ENCODE measurements at places on chromosomes 5 and 9.

- peak; percentile 92 for DNase-seq
These were observed 207.2 kb upstream of the DAPK1 start for GRCh38 chr9:87290241-87291052.

DNA sequence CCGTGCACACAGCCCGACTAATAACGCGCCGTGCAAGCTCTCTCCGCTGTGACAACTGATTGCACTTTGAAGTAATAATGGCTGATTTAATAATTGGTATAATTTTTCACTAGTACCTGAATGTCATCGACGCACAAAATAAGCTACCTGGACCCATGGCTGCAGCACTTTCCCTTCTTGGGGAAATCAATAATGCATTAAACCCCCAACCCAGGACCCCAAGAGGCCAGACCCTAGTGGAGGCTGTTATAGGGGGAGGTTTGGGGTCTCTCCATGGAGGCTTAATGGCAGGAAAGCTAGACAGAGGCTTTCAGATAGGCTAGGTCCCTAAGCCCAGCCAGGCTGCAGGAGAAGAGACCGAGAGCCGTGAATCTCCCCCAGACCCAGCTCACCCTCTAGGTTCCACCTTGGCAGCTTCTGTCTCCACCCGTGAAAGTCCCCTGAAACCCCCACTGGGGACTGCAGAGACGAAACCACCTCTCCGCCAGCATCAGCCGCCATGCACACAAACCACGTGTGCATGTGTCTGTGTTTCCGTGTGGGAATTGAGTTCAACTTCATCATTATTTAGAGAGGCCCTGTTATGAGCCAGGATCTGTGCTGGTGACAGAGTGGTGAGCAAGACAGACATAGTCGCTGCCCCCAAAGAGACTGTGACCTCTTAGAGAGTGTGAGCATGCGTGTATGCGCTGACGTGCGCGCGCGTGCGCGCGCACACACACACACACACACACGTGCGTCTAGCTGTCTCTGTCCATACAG, 168.6 kb upstream of the MVB12B start:
- DNase-seq, result no peak

DNA sequence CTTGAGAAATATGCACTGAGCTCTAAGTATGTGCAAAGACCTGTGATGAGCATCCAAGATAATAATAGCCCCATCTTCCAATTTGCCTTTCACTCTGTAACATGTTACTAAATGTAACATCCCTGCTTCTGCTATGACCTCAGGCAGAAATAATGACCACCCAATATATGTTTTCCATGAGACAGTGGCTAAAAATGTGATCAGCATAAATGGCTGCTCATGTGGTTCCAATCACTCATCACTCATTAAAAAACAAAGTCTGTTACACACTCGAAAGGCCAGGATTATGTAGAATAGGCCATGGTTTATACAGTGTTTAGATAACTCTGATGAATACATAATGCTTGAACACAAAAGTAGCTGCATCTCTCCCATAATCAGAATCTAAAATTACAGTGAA, 71.4 kb upstream of the MOCS2 start:
- DNase-seq, result no peak

DNA sequence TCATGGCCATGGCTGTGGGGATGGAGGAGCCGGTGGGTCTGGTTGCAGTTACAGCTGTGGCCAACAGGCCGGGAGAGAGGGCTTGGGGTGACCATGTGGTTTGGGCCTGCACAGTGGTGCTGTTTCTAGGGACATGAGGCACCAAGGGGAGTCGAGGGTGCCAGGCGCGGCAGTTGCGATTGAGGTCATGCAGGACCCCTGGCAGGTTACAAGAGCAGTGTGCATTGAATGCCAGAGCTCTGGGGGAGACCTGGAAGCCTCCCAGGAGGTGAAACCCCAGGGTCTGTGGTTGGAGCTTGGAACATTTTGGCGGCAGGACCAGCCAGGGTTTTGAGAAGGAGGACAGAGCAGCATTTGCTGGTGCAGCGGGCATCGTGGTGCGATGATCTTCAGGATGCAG, 21.7 kb downstream of the RXRA start:
- no peak for DNase-seq

- DNase-seq, result no peak
These were observed 82.2 kb upstream of the GABRP start for GRCh38 chr5:170701334-170701733.

DNA sequence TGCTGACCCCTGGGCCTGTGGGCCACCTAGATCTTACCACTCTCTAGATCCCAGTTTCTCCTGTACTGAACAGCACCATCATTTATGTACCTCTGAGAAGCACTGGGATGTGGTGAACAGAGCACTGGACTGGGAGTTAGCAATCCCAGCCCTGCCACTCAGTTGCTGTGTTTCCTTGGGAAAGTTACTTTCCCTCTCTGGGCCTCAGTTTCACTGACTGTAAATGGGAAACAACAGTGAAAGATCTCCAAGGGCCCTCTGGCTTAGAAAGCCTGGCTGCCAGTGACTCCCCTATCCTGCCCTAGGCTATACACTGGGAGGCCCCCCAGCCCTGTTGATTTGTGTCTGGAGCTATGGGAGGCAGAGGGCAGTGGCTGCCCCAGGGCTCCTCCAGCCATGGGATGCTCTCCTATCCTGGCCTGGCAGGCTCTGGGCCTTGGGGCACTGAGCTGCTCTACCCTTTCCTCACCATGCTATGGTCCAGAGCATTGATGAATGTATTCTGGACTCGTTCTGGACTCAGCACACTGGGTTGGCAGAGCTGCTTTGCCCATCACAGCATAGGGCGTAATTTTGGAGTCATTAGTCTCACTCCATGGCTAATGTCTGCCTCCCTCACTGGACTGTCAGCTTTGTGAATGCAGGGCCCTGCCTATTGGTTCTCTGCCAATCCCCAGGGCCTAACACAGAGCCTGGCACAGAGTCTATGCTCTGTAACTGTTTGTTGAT, 99.3 kb downstream of the RGS3 start:
- DNase-seq, result no peak

DNA sequence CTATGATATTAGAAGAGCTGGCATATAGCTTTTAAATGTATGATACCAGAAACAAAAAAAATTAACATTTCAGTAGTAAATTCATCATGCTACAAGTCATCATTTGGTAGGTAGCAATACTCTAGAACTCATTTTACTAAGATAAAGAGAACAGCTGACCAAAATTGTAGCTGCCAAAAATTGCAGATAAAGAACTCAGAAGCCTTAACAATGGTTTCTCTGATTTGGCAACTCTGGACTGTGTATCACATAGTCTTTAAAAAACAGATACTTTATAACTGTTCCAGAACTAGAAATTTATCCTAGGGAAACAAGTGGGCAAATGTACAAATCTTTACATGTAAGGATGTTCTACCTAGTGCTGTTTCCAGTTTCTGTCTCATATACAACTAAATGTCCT, 33.9 kb downstream of the ZFR start:
- no peak for DNase-seq

GRCh38 chr5:88833371-88834130, 49.4 kb downstream of the MEF2C start:
- DNase-seq, result peak; percentile 89

DNA sequence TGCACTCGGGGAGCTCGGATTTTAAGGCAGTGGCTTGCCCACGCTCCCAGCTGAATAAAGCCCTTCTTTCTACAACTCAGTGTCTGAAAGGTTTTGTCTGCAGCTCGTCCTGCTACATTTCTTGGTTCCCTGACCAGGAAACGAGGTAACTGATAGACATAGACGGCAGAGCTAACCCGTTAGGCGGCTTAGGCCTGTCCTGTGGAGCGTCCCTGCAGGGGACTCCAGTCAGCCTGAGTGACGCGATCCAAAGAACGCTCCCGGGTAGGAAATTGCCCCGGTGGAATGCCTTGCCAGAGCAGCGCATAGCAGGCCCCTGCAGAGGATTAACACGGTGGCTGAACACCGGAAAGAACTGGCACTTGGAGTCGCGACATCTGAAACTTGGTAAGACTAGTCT, 1.8 kb upstream of the SELENOP start:
- DNase-seq, result no peak

DNA sequence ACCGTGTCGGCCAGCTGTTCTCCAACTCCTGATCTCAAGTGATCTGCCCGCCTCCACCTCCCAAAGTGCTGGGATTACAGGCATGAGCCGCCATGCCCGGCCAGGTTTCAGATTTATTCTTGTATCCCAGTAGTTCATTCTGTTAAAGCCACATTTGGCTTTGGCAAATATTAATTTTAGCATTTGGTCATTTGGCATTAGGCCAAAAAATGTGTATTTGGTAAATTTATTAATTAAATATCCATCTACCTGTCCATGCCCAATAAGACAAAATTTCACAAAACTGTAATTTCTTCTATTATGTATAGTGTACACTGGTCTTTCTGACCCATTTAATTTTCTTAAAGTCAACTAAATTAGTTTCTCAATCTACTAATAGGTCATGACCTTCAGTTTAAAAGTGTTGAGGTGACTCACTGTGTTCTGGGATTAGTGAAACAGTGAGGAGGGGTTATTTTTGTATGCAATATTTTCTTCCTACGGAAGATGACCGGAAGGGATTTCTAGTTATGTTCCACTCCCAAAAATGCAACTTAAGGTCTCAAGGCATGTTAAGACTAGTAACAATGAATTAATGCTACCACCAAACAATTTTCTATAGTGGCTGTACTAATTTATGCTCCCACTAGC, 21.0 kb downstream of the OSTF1 start:
- no peak for DNase-seq

GRCh38 chr9:133532937-133533668, 1.4 kb upstream of the ADAMTSL2 start:
- DNase-seq, result peak; percentile 52

- DNase-seq, result peak; percentile 73
These were observed 43.8 kb upstream of the ANKH start for GRCh38 chr5:14915291-14915952.

- no peak for DNase-seq
These were observed 31.2 kb downstream of the GPR21 start for GRCh38 chr9:123064716-123065115.

DNA sequence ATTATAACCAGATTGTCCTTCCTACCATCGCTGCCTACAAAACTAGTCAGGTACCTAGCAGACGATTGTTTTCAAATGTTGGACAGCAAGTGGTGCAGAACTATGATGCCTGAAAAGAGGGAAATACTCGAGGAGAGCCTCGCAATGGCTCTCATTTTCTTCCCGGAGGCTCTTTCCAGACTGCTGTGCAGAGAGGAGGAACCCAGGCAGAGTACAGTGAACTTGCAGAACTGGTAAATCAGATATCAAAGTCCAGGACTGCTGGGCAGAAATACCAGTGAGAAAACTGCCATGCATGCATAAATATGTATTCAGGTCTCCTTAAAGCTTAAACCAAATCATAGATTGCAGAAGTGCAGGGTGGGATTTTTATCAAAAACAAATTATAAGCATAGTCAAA, 26.4 kb upstream of the UGT3A1 start:
- no peak for DNase-seq

DNA sequence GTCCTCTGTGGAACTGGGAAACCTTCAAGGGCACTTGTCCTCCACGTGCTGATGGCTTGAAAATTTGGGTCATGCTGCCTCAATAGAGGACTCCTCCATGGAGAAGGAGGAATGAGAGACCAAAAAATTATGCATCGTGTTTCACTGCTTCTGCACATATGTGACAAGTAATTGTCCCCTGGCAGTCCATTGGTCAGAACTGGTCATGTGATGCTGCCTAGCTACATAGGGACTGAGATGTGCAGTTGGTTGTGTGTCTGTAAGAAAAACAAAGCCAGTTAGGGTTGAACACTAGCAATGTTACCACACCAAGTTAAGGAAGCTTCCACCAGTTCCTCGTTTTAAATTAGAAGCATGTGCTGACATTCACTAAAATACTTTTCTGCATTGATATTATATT, 201.9 kb upstream of the ANKH start:
- no peak for DNase-seq

DNA sequence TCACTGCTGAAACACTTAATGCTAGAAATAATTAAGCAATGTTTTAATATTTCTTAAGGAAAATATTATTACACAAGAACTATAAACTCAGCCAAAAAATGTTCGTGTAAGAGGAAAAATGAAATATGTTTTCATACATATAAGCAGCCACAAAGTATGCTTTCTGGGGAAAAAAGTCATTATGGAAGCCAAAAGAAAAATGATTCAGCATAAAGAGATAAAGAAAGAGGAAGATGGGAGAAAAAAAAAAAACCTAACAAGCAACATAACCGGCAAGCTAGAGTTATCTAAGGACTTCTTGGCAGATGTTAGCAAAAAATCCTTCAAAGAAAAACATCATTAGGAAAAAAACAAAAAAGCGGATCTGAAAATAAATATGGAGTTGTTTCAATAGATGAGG, 179.1 kb downstream of the MUSK start:
- DNase-seq, result peak; percentile 65

DNA sequence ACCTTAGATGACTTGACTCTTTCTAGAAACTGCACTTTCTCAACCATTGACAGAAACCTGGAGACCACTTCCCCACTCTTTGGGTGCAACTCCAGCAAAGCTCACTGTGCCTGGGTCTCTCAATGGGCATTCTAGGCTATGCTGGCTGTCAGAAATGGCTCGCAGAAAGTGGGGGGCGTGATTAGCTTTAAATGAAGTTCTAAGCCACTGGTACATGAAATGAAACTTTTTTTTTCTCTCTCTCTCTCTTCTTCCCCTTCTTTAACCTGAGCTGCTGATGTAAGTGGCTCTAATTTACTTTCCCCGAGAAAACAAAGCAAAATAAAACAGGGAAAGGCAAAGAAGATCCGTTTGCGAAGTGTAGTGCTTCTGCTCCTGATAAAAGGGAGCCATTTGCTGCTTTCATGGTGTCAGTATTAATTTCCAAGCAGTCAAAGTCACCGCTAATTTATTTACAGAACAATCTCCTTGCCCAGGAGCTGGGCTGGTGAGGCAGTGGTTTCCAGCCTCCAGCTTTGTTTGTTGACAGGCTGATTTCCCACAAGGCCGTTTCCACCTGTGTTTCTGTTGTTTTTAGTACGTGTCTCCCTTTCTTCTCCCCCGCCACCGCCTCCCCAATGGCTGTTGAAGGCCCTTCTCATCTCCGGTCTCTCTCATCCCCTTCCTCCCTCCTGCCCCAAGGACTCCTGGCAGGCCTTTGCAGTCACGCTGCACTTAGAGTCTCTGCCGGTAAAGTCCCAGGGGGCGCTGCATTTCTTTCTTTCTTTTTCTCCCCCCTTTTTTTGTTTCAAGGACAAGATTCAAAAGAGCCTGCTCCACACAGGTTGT, 422.9 kb downstream of the EBF1 start:
- no peak for DNase-seq

- DNase-seq, result peak; percentile 85
These were observed 22.6 kb downstream of the TGFBR1 start for GRCh38 chr9:99127356-99128132.

DNA sequence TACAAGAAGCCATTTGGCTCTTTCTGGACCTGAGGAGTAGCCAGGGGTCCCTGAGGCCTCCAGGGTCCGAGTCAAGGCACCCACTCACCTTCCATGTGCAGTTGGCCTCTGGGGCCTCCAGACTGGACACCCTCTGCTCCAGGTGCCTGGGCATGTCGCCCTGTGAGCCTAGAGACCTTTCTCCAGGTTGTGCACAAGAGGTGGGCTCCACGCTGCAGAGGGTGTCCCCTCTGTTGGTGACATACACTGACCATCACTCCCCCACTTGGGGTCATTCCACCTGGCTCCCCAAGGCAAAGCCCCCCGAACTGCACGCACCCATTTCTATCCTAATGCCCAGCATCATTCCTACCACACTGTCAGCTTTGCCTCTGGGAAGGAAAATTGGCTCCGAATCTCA, 48.8 kb downstream of the RASGEF1C start:
- DNase-seq, result no peak

Measured in choroid plexus epithelial cell (primary cell).